ENCODE measurements at places on chromosomes 3 and 15.

GRCh38 chr15:77009646-77010311 lies 14.9 kb downstream of the PSTPIP1 start:
- DNase-seq = no peak

DNA sequence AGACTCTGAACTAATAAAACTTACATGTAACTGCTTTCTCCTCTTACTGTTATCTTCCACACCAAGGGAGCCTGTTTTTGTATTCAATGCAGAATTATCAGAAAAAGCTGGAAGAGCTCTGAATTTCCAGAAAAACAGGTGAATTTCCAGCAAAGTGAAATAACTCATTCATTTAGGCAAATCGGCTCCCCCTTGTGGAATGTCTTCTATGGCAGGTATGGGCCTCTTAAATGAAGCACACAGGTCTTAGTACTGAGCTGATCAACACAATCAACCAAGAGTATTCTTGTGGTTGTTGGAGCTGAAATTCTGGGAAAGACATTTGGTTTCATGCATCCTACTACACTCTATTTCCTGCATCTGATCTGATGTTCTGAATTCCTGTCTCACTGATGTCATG lies 31.0 kb upstream of the PTPRG start:
- DNase-seq = no peak

DNA sequence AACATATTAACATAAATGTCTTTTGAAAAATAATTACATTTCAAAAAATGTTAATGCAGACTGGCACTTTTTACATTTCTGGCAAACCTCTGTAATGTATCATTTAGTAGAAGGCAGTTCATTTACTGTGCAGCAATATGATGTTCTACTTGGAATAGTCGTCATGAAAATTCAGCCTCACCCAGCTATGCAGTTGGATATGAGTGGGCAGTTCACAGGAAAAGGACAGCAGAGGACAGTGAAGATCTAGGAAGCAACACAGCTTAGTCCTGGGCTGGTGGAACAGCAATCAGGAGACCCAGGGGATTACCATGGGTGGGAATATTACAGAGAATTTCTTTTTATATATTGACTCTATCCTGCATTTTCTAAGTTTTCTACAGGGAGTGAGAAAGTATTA lies 63.6 kb downstream of the ANO10 start:
- DNase-seq = no peak

DNA sequence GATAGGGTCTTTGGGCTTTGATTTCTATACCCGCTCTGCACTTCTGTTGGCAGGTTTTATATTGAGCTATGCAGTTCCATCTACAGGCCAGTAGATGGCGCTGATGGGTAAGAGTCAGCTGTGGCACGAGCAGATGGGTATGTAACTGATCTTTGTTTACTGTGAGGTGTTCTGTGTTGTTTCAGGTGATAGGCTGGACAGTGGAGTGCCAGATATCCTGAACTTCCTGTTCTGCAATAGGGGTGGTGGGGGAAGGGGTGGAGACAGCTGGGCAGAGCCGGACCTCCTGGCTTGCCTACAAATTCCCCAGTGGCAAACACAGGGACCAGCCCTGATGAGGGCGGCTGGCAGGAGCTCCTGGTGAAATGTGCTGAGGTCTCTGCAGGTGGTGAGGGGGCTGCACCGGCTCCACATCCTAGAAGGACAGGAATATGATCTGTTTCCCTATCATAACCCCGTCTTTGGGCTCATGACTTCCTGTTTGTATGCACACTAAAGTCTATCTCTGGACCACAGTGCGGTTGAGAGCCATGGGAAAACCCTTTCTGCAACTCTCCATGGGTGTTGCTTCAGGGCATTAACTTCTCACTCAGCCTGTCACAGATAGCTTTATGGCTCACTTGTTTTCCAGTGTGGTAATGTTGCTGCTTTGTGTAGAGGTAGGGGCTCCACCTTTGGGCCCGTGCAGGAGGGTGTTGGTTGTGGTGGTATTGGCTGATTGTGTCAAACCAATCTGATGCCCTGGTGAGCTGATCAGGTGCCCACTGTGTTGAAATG lies 13.4 kb upstream of the FAM98B start:
- peak; percentile 69 for DNase-seq

DNA sequence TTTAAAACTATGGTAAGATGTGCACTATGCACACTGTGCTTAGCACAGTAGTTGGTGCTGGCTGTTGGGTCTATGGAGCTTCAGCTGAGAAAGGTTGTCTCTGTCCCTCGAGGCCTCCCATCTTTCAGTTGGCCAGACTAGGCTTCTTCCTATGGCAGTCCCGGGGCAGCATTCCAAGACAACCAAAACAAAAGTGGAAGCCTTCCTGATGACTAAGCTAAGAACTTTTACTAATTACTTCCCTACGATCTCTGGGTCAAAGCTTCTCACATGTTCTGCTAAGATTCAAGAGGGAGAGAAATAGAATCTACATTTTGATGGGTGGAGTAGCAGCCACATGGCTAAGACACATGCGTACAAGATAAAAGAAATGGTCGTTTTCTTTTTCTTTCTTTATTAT lies 342.8 kb downstream of the TUSC7 start:
- no peak for DNase-seq

DNA sequence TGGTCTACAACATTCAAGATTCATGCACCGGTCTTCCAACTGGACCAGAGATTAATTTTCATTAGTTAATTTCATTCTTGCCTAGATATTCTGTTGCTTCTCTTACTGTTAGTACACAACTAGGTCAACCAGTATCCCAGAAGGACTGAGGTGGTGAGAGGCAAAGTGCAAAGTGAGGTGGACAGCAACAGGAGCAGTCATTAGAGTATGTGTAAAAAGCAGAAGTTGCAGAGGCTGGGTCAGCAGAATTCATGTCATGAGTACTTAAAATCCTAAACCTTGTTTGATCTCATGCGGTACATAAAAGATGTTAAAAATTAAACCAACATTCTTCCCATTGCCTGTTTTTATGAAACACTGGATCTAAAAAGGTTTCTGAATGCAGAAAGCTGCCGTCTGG lies 46.7 kb downstream of the PARP14 start:
- DNase-seq = no peak

DNA sequence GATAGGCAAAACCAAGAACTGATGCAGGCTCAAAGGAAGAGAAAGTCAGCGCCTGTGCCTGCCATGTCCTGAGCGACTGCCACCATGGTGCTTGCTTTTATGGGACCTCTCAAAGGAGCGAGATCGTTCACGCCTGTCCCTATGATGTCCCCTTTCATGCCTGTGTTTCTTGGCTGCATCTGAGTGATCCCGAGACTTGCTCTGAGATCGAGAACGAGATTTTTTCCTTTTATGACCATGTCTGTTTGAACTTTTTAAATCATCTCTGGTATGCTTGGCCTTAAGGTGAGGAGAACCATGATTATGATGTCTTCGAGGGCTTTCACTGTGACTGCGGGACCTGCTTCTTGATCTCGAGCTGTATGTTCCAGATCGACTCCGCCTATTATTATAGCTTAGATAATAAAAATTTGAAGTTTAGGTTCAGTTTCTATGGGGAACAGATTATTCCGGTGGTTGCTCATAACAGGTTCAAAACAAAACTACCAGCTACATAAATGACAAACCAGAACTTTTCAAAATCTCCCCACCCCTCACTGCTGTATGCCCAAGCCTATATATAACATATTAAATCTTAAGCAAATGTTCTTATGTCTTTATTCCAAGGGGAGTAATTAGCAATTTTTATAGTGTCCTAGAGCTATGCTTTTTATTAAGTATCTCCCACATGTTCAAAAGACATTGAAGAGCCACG lies 11.6 kb downstream of the CCNL1 start:
- no peak for DNase-seq

GRCh38 chr3:94331831-94332230 lies 269.0 kb downstream of the NSUN3 start:
- DNase-seq = no peak

DNA sequence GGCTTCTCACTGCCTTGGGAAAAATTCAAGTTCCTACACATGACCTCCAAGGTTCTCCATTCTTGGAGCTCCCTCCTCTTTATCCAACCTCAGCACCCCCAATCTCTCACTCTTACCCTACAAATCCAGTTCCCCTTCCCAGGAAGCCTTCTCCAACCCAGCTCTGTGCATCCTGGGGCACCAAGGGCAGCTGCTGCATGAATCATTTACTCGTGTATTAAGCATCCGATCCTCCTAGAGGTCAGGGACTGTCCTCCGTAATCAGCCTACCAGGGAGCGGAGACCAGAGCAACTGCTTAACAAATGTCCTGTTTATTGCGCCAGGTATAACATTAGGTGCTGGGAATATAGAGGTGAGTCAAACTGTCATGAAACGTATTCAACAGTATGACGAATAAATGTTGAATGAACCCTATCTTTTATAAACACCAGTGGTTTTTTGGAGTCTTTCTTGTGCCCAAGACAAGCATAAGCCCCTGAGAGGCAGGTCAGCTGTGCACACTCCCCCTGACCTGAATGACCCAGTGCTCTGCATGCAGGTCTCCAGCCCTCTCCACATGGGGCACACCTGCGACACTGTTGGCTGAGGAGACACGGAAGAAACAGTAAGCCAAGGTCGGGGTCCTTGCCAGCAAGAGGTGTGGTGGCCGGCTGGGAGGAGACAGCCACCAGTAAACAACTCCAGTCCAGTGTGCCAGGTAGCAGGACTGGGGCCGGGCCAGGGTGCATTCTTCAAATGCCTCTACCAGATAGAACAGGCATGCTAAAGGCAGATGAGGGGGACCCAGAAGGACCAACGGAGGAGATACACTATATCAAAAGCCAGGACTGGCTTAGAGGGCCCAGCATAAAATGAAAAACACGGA lies 27.6 kb downstream of the ANP32A start:
- DNase-seq = no peak

DNA sequence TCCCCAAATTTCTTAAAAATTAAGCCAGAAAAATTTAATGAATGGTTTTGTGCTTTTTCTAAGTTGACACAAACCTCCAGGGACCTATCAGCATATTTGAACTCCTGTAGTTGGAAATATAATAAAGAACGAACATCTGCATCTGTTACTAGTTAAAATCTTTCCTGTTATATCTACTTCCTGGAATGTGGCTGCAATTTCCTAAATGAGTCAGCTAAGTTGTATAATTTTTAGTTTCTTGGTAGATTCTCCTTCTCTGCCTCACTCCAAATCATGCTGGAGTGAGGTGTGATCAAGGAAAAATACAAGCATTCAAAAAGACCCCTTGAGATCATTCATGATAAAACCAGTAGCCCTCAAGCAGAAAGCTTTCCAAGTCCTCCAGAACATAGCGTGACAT lies 106.2 kb upstream of the MCTP2 start:
- no peak for DNase-seq

DNA sequence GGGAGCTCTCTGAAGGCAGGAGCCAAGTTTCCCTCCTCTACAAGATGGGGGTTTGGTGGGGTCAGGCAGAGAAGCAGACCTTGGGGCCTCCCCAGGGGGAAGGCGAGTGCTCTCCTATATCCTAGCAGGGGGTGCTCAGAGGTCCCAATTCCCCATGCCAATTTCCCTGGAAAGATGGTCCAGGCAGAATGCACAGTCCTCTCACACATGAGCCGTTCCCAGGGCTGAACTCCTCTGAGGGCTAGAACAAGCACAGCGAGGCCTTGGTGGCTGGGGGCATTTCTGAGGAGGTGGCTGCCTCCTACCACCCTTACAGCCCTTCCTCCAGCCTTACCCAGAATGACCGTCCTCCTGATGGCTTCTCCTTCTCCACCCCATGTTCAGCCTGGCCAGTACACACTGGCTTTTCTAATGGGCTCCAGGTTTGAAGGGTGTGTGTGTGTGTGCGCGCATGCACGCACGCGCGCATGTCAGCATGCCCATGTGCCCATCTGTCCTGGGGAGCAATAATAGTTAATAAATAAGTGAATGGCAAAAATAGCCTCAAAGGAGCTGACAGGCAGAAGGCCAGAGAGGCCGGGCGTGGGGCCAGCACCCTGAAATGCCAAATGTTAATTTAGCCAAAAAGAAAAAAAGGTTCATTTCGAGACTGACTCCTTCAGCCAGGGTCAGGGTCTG lies 24.4 kb downstream of the ADCY5 start:
- no peak for DNase-seq

DNA sequence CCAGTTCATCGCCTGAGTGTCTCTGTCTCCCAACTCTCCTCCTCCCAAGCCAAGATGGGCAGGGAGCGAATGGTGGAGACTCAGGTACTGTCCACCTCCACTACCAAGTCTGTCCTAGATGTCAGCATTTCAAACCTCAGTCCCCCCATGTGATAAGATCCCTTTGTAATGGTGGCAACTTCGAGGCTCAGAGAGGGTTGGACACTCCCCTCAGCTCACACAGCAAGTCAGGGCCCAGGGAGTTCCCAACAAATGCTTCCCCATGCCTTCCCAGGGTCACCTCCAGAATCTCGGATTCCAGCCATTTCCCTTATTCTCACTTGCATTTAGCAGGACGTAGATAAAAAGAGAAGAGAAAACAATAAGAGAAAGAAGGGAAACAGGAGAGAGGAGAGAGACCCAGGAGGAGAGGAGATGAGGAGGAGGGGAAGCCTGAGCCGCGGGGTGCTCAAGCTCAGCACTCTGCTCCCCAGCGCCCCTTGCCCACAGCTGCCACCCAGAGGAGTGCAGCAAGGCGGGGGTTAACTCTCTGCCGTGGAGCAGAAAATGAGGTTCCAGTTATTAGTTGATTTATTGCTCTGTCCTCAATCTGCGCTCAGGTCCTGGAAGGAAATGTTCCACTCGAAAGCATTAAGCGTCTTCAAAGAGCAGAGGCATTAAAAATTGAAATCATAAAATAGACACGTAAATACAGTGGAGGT lies 84.1 kb upstream of the LINGO1 start:
- no peak for DNase-seq

DNA sequence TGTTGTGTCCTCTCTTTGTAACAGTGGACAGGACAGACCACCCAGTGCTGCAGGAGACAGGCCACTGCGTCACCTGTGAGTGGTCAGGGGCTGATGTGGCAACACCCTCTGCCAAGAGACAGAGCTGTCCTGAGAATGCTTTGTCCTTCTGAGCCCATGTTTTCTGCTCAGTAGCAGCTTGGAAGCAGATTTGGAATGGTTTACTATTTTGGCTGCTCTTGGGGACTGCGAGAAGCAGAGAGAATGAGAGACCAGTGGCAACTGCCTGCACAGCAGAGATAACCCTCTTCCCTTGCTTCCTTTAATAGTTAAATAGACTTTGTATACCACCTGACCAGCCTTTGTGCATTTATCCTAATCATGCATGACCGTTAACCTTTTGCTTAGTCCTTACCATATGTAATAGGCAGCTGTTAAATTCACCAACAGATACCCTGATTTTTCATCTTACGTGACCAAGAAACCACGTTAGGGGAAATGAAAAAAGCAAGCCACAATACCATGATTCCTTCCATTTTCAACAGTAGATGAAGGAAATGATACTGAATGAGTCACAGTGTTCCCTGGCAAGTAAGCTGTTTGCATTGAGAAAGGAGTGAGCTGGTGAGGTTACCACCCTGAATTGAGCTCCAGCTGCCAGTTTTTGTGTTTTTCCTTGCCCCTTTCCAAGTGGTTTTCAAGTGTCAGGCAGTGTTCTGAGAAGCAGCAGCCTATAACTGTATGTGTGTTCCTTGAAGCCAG lies 35.5 kb downstream of the B3GALNT1 start:
- no peak for DNase-seq

DNA sequence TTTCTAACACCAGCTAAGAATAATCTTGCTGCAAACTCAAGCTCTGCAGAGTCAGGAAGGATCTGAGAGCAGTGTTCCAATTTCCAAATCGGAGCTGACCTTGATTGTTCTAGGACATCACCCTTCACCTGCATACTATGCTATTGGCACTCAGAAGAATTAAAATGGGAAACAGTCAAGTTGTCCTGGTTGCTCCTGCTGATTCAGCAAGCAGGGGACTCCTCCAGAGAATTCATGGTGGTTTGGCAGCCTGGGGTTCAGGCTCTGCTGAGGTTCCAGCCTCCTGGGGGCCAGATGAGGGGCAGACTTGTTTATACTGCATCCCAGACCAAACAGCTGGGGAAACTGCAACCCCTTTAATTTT lies 213.7 kb upstream of the ADAMTS9 start:
- no peak for DNase-seq
